ENCODE measurements at places on chromosomes 12 and 14.

- DNase-seq = peak; percentile 76
Measured at GRCh38 chr12:131897276-131897675, 2.9 kb downstream of the ULK1 start.

DNA sequence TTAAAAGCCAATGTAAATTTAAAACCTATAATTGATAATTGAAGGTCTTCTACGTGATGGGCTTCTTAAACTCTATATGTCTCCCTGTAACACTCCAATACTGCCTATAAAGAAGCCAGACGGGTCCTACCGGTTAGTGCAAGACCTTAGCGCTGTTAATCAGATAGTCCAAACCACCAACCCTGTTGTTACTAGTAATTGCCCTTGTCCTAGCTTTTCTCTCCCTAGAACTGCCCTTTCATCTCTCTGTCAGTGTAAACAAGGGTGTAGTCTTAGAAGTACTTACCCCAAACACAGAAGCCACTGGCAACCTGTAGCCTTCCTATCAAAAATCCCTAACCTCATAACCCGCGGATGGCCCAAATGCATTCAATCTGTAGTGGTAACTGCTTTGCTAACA lies 243.0 kb upstream of the DIO3 start:
- no peak for DNase-seq

DNA sequence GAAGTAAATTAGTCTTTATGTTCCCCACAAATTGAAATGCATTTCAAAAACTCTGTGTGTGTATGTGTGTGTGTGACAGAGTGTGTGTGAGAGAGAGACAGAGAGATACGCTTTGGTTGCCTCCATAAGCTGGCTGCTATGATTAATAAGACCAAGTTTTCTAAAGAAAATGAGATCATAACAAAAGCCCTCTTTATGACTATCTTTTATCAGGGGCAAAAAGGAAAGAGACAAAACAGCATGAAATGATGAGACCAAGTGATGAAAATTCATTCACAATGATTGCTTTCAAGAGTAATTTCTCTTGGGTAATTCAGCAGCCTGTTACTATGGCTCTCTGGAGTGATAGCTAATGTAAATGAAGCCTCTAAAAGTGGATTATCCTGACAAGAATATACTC lies 277.6 kb upstream of the PLEKHG7 start:
- DNase-seq = no peak

GRCh38 chr12:20631711-20632110 lies 63.4 kb upstream of the SLCO1C1 start:
- DNase-seq = no peak

DNA sequence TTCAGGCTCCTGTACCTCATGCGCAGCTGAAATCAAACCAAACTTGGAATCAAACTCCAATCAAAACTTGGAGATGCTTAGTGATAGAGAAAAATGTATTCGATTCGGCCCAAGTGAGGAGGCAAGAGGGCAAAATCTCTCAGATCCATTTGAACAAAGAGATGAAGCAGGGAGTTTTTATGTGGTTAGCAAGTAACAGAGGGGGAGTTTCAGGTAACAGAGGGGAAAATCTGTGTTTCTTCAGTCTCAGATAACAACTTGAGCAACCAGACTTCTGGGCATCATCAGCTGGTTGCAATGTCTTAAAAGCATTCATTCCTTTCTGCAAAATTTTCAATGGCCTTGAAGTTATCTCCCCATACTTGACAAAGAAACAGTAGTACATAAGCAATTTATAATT lies 245.1 kb upstream of the AVPR1A start:
- no peak for DNase-seq

DNA sequence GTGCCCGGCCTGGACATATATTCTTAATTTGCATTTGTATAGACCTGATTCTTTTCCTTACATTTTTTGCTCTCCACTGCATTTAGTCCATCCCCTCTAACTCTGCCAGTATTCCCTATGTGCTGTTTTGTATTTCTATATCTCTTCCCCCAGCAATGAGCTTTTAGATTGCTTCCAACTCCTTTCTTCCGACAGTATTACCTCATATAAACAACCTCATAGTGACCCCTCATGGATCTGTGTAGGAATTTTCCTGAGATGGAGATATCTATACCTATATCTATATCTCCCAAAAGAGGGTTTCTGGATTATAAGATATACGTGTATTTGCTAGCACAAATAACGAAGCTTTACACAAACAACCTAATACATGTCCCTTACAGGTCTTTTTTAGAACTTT lies 161.9 kb downstream of the CRADD start:
- no peak for DNase-seq

- no peak for DNase-seq
Measured at GRCh38 chr12:44573723-44574122, 302.4 kb downstream of the NELL2 start.

GRCh38 chr14:73757381-73757780 lies 43.2 kb upstream of the PNMA1 start:
- no peak for DNase-seq

DNA sequence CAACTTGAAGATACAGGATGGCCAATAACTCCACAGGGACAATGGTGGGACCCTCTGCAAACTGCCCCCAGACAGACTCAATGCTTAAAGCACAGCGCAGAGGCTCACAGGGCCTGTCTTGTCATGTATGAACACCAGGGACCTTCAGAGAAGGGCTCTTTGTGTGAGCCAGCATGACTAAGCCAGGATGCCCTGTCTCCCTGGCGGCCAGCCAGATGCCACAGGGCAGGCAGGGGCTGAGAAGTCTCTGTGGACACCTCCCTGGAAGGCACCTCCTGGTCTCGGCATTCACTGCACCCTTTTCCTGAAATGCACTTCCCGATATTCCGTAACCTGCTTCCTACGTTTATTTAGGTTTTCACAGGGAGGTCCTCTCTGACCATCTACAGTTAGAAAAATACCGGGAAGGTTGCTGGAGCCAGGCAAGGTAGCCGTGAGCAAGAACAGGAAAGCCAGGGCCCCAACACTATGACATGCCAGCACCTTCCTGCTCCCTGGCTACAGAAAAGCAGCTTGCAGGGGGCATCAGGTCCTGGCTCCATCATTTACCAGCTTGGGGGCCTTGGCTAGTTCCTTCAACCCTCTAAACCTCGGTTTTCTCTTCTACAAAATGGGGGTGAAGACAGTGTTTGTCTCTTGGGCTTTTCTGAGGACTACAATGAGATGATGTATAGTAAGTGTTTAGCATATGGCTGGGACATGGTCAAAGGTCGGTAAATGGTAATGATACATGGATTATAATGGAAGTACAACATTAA lies 65.0 kb downstream of the PITPNM2 start:
- DNase-seq = no peak

DNA sequence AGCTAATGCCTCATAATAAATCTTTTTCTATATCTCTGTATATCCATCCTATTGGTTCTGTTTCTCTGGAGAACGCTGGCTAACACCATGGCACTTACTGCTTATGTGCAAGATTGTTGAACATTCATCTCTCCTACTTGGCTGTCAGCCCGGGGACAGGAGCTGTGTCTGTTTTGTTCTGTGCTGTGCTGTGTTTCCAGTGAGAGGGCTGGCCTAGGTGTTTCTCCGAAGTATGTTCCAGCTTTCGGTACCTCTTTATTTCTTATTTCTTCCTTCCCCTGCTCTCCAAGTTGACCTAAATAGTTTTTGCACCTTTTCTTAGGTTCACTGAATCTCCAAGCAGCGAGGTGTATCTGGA lies 18.8 kb upstream of the NR4A1 start:
- DNase-seq = no peak

- no peak for DNase-seq
Measured at GRCh38 chr14:33754261-33754660, 196.6 kb downstream of the EGLN3 start.

GRCh38 chr12:71566655-71567054 lies 97.0 kb downstream of the ZFC3H1 start:
- DNase-seq = no peak

DNA sequence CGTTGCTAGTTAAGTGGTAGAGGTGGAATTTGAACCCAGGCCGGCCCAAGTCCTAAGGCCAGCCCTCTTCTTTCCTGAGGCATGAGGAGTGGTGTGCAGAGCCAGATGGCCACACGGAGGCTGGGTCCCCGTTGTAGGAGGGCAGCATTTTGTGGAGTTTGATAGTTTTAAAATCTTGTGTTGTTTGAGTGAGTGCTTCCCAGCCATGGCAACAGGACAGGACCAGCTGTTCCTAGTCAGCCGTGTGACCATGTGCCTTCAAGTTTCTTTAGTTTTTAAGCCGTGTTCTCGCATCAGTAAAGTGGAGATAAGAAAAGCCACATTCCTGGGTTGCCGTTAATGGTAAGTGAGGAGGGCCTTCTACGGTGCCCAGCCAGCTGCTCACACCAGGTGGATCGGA lies 44.4 kb downstream of the UBE3B start:
- DNase-seq = no peak

DNA sequence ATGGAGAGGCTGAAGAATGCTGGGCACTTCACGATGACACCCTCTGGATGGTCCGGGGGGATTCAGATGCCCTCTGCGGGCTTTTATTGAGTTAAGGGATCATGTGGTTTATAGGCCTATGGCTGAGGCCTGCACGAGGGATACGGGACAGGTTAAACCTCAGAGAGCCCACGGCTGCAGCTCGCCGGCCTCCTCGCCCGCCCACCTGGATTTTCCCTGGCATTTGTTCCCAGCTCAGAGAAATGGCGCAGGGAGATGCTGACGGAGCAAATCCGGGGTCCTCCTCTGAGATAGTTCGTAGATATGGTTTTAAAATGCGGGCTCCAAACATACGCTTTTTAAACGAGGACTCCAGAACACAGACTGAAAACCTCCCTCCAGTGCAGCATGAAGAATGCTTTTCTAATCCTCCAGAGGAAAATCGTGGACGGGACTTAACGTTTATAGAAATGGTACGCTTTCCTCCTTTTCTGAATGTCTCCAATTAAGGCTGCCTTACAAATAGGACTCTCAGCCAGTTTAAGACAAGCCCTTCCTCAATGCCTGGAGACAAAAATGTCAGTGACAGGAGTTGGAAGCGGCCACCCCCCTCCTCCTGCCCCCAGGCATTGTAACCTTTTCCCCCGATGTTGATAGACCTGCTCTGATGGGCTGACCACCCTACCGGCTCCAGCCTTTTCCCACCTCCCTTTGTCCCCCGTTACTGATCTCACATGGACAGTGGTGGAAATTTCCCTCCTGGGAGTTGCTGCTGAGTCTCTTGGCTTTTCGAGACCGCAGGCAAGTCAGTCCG lies 16.6 kb downstream of the CCND2 start:
- no peak for DNase-seq

DNA sequence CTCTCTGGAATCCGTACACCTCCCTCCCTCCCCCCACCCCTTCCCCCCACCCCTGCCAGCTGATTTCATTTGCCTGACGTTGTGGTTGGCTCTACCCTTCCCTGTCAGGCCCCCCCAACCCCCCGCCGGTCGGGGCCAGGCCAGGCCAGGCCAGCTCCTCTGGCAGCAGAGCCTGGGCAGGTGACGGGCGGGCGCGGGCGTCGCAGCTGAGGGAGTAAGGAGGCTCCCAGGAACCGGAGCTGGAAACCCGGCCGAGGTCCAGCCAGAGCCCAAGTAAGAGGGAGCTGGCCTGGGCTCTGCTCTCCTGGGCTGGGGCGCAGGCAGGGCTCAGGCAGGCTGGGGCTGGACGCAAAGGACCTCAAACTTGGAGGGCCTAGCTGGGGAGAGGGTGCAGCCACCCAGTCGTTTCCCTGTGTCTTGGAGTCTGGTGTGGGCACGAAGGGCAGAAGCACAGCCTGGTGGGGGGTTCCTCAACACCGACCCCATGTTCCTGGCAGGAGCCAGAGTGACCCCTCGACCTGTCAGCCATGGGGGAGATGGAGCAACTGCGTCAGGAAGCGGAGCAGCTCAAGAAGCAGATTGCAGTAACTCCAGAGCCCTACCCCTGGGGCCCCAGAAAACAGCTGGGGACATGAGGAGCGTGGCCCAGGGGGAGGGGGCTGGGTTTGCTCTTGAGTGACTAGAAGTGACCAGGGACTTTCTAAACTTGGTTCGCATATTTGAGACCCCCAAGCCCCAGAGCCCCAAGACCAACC lies at the start of gene GNB3:
Gene GNB3, plus strand, starts transcription at position 165 of the 755 bp plus-strand sequence. Its CDS starts 363 bp downstream, at position 528.
- DNase-seq = peak; percentile 62

GRCh38 chr12:20578142-20578541 lies 117.0 kb upstream of the SLCO1C1 start:
- no peak for DNase-seq

DNA sequence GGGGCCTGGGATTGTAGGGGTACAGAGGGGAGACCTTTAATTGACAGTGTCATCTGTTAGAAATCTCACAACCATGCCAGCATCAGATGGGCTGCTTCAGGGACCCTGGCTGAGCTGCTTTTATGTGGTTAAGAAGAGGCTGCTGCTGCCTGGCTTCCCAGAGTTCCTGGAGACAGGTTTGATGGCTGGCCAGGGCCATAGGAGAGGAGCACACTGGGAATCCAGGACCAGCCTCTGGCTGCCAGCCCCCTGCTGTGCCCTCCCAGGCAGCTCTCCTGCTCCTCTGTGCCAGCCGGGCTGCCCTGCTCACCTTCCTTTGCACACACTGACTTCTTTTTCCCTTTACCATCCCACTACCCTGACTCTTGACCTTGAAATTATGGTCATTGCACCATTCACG lies 507 bp upstream of the KRT73 start:
- no peak for DNase-seq

GRCh38 chr12:66033151-66033550 lies 97.4 kb downstream of the LLPH start:
- no peak for DNase-seq

GRCh38 chr14:95611293-95611880 lies 74.8 kb upstream of the TCL1B start:
- DNase-seq = no peak

- no peak for DNase-seq
Measured at GRCh38 chr12:56078427-56078826, 1.5 kb upstream of the ERBB3 start.

DNA sequence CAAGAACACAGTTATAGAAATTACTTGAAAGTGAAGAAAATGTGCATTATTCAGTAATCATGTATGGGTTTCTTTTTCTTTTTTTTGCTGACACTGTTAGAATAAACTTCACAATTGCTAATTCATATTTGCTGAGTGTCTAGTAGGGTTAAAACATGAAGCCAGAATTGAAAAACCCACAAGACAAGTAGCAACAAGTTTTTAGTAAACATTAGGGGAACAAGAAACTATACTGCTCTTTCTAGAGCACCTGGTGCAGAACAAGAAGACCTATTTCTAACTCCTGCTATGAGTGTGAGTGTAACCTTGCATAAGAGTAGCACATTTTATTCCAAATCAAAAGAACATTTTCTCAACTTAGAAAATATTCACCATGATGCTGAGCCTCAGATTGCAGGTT lies 83.2 kb downstream of the ITPR2 start:
- DNase-seq = no peak

DNA sequence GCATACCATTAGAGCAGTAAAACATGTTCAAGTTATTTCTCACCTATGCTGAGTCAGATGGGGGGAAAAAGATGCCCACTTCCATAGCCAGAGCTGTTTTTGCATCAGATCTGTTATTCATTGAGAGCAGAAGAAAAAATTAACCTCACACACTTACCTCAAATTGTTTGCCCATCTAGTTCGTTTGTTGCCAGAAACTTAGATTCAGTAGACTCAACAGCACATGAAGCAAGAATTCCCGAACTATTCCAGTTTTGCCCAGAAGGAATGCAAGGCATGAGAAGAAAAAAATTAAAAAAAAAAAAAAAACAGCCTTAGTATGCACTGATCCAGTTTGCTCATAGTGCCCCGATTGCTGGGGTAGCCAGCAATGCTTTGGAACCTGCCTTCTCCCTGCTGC lies 12.4 kb upstream of the DPF3 start:
- no peak for DNase-seq

Measured in posterior cingulate gyrus (tissue), 11 donors.